IMR-90 (cell line): ENCODE measurements at places on chromosomes 2 and 18. TPM values are rescaled to one million over a fixed set of nuclear protein-coding genes. Genes with fewer than 3 reads are reported as not detected.

DNA sequence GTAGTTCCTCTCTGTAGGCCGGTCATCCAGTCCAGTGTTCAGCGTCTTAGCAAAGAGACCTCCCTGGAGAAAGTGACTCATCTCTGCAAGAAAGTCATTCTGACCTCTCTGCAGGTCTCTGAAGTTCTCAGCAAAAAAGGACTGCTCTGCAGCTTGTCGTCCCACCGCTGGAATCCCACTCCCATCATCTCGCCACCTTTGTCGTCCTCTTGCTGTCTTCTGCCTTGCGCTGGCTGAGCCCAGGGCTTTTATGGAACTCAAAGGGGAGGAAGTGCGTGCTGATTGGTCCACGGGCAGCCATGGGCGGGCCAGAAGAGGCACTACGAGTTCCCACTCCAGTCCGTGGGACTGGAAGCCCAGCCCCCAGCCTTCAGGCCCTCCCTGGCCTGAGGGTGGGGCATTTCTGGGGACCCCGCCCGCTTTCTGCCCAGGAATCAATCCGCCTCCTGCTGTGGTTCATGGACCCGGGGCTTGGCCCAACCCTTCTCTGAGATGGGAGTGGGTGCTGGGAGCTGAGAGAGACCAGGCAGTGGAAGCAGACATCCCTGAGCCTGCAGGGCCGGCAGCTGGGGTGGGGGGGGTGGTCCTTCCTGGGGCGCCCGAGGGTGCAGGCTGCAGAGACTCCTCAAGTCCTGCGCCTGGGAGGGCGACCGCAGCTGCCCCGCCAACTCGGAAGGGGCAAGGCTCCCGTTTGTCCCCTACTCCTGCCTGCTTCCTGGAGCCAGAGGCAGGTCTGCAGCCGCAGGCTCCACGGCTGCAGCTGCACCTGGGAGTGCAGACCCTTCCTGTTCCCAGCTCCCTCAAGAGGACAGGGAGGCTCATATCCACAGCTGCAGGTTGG lies 660.7 kb upstream of the RAB6C start:
- no peak for DNase-seq
- H3K4me3 ChIP-seq = no peak overlapping the region
- no peaks in the 10 kb centered on the region for H3K27me3 ChIP-seq
- H3K4me1 ChIP-seq = no peaks in the 10 kb centered on the region
- no peaks in the 10 kb centered on the region for H3K36me3 ChIP-seq

GRCh38 chr2:198883604-198884003 lies 574.1 kb downstream of the SATB2 start:
- H3K36me3 ChIP-seq = no peaks in the 10 kb centered on the region
- no peak for DNase-seq
- peaks cover 2% of the 10 kb centered on the region; the same call in 1 of the 2 replicates for H3K4me1 ChIP-seq

DNA sequence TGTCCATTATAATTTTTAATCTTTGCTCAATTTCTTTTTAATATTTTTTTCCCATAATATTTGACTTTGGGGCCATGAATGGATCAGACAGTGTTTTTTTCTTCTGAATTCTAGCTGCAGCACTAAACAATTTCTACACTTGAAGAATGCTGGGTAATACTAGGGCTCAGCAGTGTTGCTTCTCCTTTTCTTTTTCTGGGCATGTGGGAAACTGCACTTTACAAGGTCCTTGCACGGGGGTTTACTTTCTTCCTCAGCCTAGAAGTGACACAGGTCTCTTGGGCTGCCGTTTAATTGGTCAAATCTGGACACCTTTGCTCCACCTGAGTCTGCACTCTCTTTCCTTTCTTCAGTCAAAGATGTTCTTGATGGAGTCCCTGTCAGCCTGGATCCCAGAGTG lies 135.4 kb upstream of the APCDD1 start:
- H3K4me3 ChIP-seq = no peak overlapping the region
- DNase-seq = no peak
- no peaks in the 10 kb centered on the region; the same call in 1 of the 2 replicates for H3K27me3 ChIP-seq
- no peaks in the 10 kb centered on the region for H3K36me3 ChIP-seq

GRCh38 chr2:16767789-16768476 lies 102.3 kb upstream of the CYRIA start:
- no peaks in the 10 kb centered on the region for H3K4me1 ChIP-seq
- H3K27me3 ChIP-seq = no peaks in the 10 kb centered on the region; the same call in 1 of the 2 replicates
- H3K27ac ChIP-seq = no peak overlapping the region
- H3K36me3 ChIP-seq = no peaks in the 10 kb centered on the region

DNA sequence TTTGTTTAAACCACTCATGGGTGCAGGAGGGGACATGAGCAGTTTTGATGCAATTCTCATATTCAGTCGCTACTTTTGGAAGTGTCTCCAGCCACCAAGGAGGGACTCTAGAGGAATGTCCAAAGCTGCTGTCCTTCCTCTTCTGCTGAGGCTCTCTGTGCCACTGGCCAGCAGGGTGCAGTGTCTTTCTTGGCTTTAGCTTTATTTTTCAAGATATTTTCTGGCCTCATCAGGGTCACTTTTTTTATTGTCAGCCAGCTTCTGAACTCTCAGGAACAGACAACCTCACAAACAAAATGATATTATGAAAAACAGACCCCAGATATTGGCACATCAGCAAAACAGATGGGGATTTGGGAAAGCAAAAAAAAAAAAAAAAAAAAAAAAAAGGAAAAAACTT lies 289.3 kb upstream of the ZSWIM2 start:
- no peak overlapping the region for H3K4me3 ChIP-seq
- H3K27ac ChIP-seq = no peak overlapping the region

LDLRAD4 gene
- total RNA-seq = not detected in 2 replicates

ASPRV1 gene
- total RNA-seq = 0.18 and 0.28 TPM in 2 replicates

MREG gene
- total RNA-seq = 1.7 and 1.8 TPM in 2 replicates

CTAGE1 gene
- under 0.01 TPM in 1 of 2 replicates, not detected in the other for total RNA-seq

GPR35 gene
- total RNA-seq = 0.28 TPM in 1 of 2 replicates, not detected in the other

TUBA3D gene
- not detected in 2 replicates for total RNA-seq
